ENCODE measurements at places on chromosomes 3 and 15.

DNA sequence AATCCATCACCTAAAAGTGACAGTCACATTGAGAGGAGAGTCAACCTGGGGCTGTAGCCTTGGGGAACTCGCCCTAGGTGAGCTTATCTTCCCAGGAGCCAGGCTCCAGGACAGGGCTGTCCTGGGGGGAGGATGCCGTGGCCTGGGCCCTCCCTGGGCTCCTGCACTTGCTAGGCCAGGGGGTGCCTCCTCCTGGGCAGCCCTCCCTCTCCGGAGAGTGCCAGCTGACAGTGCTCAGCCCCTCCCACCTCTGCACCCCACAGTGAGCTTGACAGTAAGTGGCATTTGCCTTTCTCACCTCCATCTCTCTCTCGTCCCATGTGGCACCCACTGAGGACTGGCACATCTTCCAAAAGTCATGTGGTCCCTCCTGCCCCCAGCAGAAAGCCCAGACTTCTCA is 19.1 kb downstream of the UROC1 start:
- no peak for DNase-seq

GRCh38 chr3:129421988-129422745 is 6.3 kb downstream of the EFCAB12 start:
- DNase-seq: no peak

DNA sequence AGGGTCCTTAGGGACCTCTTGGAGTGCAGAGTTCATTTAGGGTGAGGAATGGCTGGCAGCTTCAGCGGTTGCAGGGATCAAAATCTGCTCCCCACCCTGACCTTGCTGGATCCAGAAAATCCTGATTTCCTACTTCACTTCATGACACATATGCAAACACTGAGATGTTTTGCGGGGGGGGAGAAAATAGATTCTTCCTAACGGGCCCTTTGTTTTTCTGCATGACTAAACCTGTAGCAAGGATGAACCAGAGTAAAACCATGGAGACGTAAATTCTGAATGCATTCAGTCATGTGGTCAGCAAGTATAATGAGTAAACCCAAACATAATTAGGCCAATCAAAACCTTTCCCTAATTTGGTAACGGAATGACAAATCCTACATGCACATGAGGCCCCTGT is 20.0 kb upstream of the RBP1 start:
- no peak for DNase-seq

DNA sequence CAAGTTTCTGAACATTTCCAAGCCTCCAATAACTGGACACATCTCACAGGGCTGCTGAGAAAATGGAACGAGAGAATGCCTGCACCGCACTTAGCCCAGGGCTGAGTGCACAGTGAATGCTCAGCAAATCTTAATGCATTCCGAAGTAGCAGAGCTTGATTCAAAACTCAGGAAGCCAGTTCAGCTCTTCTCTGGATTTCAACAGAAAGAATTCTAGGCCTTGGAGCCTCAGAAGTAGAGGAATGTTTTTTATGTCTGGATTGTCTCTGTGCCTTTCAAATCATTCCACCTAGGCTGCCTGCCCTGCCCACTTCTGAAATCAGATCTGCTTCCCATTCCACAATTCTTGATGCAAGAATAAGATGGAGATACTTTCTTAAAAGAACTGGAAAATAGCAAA is 9.6 kb upstream of the FOXP1 start:
- no peak for DNase-seq

All from glutamatergic neuron (in vitro differentiated cells).